ELF-1 (cell line): ENCODE measurements at places on chromosomes 5 and 9.

DNA sequence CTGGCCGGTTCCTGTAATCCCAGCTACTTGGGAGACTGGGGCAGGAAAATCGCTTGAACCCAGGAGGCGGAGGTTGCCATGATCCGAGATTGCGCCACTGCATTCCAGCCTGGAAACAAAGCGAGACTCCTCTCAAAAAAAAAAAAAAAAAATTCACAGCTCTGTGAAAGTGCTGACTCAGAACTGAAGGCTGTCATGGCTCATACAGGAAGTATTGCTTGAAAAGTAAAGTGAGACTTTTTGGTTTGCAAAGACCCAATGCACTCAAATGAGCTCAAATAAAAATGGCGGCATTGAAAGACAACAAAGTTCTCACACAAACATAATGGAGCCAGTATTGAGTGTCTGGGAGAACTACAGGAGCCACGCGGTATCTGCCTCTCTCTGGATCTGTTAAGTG is 202.1 kb downstream of the FBXL7 start:
- peak; percentile 55 for DNase-seq

DNA sequence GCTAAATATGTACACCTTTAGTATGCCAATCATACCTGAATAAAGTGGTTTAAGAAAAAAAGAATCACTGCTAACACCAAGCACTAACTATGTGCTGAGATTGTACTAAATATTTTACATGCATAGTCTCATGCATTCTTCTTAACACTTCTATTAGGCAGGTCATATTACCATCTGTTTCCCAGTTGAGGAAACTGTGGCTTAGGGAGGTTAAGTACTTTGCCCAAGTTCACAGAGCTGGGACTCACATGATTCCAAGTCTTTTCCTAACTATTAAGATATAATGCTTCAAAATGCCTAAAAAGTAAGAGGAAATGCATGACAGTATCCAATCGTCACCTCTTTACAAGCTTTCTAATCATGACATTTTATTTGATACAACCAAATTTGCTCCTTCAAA is 69.2 kb upstream of the PLPP6 start:
- no peak for DNase-seq

DNA sequence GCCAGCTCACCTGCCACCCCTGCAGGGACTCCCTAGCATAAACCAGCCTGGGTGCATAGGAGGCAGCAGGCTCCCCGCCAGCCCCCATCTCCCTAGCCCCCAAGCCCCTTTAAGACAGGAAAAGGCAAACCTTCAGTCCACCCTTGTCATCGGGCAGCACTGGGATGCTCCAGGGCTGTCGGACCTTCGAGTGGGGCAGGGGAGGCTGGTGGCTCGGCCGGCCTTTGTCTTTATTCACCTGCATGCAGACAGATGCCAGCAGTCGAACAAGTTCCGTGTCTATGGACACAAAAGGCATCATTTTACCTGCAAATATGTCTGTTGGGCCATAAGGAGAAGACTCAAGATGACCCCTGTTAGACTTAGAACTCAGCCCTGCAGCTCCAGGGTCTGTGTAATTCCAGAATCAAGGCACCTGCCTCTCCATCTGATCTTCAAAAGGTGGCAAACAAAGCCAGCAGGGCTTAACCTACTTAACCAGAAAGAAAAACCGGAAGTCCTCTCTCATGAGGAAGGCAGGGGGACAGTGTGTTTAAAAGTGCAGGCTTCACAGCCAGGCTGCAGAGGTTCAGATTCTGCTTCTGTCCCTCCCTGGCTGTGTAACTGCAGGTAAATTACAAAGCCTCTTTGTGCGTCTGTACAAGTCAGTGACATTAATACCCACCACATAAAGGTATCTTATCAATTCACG is 16.2 kb downstream of the ANKS6 start:
- DNase-seq: no peak

DNA sequence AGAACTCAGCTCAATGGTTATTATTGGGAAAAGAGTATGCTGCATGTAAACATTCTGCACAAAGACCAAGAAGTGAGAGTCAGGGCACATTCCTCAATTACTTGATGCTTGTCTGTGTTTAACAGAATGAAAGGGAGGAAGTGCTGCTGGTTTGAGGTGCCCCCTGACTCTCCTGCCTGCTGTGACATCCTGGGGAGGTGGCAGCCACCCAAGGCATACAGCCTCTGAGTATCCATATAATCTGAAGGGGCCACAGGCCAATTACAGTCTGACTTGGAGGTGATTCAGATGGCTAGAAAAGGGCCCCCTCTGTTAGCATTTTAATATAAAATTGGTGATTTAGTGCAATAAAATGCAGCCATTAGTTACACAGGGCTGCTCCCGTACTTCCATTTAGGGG is 313.8 kb downstream of the ASTN2 start:
- DNase-seq: no peak

DNA sequence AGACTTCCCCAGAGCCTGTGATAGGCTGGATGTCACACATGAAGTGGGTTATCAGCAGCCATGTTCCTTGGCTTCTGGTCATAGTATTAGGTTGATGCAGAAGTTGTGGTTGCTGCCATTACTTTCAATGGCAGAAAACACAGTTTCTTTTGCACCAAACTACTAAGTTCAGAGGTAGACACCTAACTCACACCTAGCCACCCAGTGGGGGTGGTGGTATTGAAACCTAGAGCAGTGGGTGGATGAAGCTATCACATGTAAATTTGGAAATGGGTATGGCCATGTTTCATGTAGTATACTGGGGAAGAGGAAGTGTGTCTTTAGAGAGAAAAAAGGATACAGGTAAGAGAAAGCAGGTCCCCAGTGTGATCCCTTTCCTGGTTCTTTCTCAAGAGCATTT is 347.9 kb upstream of the SEMA6A start:
- DNase-seq: no peak

- peak; percentile 12 for DNase-seq
These were observed 294.7 kb downstream of the CHSY3 start for GRCh38 chr5:130198927-130199326.

- no peak for DNase-seq
These were observed 5.1 kb downstream of the SLC25A48 start for GRCh38 chr5:135839566-135839965.

DNA sequence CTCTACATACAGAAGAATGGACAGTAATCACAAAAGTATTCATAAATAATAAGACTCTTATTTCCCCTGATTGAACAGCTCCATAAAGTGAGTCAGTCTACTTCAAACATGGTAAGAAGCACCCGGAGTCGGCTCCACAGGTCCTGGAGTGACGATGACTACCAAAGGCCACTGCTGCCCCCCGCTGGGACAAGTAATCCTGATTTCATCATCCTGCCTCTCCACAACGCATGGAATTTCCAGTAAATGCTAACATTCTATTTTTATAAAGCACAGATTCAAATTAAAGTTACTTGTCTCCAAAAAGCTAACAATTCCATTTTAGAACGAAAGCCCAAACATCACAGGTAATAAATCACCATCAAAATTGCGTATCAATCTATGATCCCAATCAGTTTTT is 16.2 kb downstream of the ATPSCKMT start:
- peak; percentile 36 for DNase-seq

DNA sequence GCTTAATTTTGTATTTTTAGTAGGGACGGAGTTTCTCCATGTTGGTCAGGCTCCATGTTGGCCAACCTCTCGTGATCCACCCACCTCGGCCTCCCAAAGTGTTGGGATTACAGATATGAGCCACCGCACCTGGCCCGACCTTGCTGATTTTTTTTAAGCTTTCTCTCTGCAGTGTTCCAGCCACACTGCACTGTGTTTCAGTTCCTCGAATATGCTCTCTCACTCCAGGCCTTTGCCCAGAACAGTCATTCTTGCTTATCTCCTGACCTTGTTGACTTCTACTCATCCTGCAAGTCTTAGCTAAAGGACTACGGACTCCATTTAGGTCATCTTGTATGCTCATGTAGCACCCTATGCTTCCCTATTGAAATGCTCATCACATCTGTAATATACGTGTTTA is 3.3 kb downstream of the SNAPC3 start:
- no peak for DNase-seq

DNA sequence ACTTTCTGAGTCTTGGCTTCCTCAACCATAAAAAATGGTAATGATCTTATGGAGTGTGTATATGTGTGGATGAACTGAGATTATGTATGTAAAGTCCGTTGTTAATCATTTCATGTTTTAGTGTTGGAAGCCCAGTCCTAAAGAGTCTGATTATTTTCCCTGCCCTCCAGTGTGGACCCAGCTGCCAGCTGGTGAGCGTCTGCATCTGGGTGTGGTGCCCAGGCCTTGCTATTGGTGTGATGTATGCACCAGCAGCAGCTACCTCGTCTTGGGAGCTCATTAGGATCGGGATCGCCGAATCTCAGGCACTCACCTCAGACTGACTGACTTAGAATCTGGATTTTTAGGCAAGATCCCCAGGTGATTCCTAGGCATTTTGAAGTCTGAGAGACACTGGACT is 63.8 kb downstream of the LRRC70 start:
- DNase-seq: no peak

DNA sequence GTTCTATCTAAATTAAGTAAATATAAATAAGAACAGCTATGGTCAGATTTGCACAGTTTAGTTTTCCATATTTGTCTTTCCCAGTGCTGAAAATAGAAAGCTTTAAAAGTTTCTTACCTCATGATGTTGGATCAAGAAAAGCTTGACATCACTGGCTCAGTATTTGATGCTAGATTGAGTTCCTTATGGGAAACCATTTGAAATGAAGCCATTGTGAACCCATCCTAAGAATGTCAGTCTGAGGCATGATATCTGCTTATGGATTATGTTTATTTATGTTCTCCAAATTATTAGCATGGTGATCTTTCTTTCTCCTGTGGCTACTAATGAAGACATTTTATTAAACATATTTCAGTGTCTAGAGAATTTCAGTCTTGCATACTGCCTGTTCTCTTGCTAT is 143.0 kb downstream of the ADAMTSL1 start:
- no peak for DNase-seq

DNA sequence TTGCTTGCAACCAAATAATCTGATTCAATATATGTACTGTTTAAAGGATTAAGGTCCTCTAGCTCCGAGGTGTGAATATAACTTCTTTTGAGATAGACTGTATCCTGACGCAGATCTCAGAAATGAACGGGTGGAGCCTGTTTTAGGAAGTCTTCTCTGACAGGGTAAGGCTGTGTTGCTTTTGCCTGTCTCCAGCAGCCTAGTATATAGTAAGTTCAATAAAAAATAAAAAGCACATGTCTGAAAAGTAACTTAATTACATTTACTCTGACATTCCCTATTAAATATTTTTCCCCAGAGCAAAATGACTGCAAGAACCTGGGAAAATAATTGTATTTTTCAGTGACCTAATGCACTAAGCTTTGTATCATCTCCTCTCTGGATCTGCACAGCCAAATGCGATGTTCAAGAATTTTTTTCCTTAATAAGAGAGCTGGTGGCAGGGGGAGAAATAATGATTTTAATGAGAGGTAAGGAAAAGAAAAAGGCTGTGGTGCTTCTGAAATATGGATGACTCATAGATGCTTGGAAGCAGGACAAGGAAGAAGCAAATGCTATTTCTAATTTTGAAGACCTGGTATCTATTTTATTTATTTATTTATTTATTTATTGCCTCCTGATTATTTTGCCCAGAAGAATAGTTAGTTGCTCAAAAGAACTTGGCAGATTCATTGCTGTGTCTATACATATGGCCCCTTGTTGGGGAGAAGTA is 7.3 kb downstream of the PPP3R2 start:
- DNase-seq: no peak

DNA sequence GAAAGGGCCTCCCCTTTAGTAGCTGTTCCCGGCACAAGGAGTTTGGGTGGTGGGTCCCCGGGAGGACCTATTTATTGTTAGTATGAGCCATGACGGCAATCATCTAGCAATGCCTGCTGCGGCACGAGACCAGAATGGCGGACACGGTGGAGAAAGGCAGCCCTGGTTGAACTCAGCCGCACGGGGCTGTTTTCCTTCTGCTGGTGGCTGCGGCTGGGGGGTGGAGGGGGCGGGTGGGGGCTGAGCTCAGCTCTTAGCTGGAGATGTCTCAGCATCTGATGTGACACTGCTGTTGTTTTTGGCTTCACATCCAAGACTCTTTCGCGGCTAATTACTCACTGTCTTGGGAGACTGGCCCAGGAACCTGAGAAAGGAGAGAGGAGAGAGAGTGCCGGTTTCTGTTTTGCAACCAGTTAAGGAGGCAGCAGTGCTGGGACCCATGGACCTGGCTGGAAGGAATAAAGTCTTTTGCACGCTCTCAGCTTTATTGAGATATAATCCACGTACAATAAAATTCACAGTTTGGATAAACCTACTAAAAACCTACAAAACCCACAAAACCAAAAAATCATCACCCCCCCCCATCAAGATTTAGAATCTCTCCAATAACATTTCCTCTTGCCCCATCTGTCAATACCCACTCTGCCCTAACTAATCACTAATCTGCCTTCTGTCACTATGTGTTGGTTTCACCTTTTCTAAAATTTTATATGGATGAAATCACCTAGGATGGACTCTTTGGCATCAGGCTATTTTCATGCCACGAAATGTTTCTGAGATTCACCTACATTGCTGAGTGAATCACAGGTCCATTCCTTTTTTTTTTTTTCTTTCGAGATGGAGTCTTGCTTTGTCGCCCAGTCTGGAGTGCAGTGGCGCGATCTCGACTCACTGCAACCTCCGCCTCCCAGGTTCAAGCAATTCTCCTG is 81.8 kb upstream of the NEURL1B start:
- no peak for DNase-seq

- no peak for DNase-seq
These were observed 583.1 kb downstream of the CCDC171 start for GRCh38 chr9:16135968-16136367.

DNA sequence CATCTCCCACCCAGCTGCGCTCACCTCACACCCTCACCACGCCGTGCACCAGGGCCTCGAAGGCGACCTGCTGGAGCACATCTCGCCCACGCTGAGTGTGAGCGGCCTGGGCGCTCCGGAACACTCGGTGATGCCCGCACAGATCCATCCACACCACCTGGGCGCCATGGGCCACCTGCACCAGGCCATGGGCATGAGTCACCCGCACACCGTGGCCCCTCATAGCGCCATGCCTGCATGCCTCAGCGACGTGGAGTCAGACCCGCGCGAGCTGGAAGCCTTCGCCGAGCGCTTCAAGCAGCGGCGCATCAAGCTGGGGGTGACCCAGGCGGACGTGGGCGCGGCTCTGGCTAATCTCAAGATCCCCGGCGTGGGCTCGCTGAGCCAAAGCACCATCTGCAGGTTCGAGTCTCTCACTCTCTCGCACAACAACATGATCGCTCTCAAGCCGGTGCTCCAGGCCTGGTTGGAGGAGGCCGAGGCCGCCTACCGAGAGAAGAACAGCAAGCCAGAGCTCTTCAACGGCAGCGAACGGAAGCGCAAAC is 1.1 kb downstream of the POU4F3 start:
- DNase-seq: no peak
